ENCODE measurements at places on chromosomes 7 and 10.
A peak's percentile ranks its signal among the peaks of the same experiment; 100 is the strongest.

DNA sequence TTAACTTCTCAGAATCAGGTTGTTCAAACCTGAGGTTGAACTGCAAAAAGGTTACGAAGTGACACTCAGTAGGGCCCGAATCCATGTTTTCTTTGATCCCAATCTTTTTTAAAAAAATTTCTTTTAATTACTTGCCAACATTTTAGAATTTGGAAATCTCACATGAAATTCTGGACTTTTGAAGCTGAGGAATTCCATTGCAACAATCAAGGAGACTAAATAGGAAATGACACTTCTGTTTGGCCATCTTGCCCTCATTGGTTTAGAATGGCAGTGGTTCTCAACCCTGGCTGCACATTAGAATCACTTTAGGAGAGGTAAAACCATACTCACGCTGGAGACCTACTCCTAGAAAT, 471 bp upstream of the TOMM7 start:
- DNase-seq = no peak

- DNase-seq = no peak
Observed at GRCh38 chr10:118925404-118926071, 104.0 kb upstream of the NANOS1 start.

DNA sequence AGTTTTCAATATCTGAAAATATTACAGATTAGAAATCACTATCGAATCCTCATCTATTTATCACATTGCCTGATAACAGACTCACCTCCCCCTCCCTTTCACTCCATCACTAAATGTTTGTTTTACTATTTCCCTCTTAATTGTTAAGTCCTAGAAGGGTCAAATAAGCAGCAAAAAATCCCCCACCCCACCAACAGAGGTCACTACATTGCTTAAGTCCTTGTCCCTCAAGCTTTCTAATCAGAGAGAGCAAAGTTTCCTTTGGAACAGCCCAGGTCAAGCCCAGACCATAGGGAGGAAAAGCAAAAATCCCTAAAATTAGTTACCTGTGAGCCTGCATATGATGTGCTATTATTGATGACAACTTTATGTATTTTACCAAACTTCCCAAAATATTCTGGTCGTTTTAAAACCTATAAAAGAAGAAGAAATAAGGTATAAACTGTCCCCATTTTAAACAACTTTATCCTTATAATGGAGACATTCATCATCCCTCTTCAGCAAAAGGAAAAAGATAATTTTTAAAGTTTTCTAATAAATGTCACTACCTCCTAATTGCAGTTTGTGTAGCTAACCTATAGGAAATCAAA, 95.0 kb downstream of the CNOT4 start:
- DNase-seq = no peak

GRCh38 chr10:105868935-105869334, 1227.8 kb downstream of the SORCS3 start:
- DNase-seq = no peak

DNA sequence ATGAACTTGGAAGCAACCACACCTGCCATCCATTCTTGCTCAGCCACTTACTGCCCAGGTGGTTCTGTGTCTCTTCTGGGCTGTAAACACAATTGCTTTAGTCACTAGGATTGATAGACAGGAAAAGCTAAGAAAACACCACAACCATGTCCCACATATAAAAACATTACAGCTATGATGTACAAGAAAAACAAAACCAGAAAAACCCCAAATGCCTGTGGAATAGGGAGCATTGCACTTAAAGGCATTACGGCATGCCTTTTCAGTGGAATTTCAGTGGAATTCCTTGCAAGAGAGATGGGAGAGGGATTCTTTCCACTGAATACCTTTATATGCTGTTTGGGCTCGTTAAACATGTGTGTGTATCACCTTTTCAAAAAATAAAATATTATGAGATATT, 44.2 kb upstream of the GPR26 start:
- DNase-seq = no peak

GRCh38 chr7:138865843-138866242, 67.8 kb upstream of the ATP6V0A4 start:
- no peak for DNase-seq

- no peak for DNase-seq
Observed at GRCh38 chr10:33609546-33609945, 275.1 kb upstream of the NRP1 start.

DNA sequence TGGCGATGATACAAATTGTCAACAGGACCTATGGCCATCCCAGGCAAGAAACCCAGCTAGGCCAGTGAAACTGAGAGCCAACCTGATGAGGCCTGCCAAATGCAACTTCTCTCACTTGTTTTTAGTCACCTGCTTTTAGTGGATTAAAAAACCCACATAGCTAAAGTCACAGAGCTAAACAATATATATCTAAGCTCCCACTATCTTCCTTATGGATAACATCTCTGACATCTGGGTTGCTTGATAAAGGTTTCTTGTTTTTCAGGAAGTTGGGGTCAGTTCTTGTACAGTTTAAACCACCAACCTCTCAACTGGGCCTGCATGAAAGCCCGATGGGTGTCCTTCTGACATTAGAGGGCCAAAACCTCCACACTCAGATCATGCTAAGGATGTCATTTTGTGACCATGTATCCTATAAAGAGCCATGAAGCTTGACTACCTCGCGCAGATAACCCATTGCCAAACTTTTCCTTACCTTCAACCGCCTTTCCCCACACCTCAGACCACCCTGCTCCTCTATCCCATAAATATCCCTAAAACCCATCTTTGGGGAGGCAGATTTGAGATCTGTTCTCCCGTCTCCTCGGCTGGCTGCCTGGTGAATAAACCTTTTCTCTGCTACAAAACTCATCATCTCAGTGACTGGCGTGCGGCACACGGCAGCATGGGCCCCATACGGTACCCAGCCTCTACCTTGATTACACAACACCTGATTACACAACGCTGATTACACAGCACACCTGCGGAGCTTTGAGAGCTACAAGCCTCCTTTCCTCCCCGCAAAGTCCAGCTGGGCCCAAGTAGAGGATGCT, 797 bp upstream of the STMP1 start:
- peak; percentile 2 for DNase-seq

DNA sequence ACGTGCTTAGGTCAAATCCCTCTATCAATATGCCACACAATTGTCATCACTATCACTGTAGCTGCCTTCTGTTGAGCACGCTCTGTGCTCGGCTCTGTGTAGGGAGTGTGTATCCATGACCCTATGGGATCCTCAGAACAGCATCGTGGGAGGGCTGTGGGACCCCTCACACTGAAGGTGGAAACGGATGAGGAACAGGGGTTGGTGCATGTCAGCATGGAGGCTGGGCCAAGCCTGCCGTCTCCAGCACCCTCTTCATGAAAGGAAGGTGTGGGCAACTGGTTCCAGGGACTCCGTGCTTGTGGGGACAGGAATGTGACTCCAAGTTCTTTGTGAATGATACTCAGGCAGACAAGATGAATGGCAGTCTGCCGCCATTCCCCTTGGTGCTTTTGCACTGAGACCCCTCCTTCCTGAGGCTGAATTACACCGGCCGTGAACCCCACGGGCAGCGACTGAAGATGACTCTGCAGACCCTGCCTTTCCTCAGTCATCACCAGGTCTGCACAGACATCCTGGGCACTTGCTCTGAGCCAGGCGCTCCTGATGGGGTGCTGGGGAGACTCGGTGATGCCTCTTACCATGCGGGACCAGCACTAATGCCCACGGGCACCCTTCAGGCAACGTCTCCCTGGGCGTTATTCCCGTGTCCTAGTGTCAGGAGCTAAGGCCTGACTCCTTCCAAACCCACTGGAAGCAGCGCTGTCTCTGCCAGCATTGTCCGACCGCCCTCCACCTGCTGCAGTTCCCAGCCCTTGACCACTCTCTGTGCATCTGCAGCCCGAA, 495.2 kb downstream of the TCERG1L start:
- DNase-seq = no peak

DNA sequence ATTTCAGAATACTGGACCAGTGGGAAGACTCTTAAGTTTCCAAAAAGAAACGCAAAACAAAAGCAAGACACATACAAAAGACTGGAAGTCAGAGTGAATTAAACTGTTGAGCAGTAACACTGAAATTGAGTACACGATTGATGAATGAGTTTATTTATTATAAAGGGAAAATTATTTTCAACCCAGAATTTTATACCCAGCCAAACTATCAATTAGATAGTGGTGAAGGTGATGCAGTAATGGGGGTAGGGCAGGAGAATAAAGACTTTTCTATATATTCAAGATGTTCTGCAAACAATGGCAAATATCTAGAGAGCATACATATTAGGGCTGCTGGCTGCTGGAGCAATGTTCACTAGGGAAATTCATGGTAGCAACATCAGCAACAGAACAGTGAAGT, 143.7 kb upstream of the NPVF start:
- no peak for DNase-seq

DNA sequence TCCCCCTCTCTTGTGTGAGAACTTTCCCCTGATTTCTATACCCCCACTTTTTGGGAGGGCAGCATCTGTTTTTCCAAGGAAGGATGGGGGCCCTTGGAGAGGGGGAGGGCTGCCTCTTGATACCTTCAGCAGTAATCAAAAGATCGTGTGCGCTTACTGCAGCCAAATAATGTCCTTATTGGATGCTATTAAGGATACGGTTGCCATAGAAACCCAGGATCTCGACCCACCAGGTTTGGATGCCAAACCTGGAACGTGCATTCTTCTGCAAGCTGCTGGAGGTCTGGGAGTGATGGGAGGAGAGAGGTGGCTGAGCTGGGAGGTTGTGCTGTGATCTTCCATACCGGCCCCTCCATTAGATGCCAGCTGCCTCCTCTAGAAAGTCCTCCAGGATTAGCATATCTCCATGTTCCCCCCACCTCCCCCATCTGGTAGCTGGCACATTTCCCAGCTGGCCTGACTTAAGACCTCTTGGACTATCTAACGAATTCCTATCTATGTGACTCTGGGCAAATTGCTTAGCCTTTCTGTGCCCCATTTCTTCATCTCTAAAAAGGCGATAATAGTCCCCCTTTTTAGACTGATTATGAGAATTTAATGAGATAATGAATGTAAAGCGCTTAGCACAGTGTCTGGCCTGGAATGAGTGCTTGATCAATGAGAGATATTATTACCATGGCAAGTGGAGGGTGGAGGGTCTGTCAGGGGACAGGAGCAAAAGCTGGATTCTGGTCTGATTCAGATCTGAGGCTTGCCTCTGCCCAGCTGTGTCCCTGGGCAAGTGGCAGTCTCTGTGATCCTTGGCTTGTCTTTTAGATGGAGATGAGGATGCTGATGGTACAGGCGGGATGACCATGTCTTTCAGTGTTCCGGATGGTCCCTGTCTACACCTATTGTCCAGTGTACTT, 78.5 kb upstream of the PCBD1 start:
- no peak for DNase-seq

DNA sequence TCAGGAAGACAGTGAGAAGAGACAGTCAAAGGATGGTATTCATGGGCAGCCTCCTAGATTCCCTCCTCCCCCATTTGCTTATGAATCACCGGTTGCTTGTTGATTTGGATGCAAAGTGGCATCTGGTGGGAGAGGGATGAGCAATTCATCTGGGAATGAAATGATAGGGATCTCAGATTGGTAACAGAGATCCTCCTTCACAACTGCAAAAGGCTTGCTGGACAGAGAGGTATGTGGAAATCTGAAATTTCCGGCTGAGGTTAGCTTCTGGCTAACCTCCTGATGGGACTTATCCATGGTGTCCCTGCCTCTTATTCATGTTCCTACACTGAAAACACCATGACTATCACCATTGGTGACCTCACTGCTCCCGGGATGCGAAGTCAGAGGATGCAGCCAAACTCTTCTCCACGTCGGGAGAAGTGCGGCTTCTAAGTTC, 48.4 kb upstream of the PODXL start:
- no peak for DNase-seq

GRCh38 chr7:150370612-150371071, 2.0 kb downstream of the REPIN1 start:
- no peak for DNase-seq

Measured in activated T-helper 9 cell treated with anti-CD3 and anti-CD28 coated beads, Interleukin-2, amount 50 U/mL, for 16 hours (primary cell).